ENCODE measurements at places on chromosomes 11 and 22. TPM values are rescaled to one million over a fixed set of nuclear protein-coding genes. Genes with fewer than 3 reads are reported as not detected.

DNA sequence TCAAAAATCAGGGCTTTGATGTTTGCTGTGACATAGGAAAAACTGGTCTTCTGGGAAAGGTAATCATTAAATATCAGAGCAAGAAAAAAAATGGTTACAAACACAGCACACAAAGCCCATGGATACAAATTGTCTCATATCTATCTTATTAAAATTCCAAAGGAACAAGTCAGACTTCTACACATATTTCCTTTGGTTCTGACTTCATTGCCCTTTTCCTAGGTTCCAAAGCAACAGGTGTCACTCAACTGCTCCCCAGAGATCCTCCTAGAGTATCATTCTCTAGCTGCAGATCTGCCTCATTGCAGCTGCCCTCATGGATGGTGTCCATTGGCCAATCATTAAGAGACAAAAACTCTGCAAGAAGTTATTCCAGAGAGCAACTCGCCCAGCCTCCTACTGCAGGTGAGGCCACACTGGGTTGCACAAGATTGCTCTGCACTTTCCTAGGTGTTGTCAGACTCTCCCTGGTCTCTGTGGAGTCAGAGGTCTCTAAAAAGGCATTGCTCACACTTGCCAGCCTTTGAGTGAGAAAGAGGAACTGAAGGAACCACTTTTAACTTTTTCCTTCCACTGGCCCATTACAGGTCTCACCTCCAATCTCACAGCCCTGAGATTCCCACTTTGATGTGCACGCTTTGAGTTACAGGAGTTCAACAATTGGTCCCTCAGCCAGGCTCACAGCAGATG, 5.7 kb downstream of the DRICH1 start:
- peaks cover 3% of the 10 kb centered on the region for H3K4me1 ChIP-seq
- no peak overlapping the region for H3K4me3 ChIP-seq
- no peak overlapping the region for H3K27ac ChIP-seq
- DNase-seq, result no peak

Gene INSC
- total RNA-seq, result not detected

DNA sequence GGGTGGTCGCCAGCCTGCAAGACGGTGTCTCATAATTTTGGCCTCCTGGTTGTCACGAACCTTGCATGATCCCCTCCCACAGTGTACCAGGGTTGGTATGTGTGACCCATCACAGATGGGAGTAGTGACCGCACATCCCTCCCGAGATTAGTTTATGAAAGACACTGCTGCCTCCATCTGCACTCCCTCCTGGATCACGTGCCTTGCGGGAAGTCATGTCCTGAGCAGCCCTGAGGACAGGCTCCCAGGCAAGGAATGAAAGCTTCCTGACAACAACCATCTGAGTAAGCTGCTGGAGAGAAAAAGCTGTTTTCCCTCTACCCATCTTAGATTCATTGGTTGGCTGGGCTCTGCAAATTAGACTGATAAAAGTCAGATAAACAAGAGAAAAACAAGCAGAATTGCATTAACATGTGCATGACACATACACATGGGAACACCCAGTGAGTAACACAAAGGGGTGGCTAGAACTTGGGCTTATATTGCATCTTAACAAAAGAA, 14.4 kb upstream of the PAMR1 start:
- no peak overlapping the region for H3K27ac ChIP-seq
- H3K27me3 ChIP-seq, result no peaks in the 10 kb centered on the region
- DNase-seq, result no peak
- no peaks in the 10 kb centered on the region for H3K4me1 ChIP-seq
- H3K4me3 ChIP-seq, result no peak overlapping the region

GRCh38 chr11:128741916-128742315, 48.0 kb downstream of the FLI1 start:
- peaks cover 46% of the 10 kb centered on the region for H3K36me3 ChIP-seq
- no peaks in the 10 kb centered on the region for H3K27me3 ChIP-seq
- peak overlapping the region; percentile 47 for H3K4me3 ChIP-seq
- peaks cover 89% of the 10 kb centered on the region for H3K4me1 ChIP-seq

Gene TUB
- not detected for total RNA-seq

Gene CRYBA4
- not detected for total RNA-seq

- peaks cover under 1% of the 10 kb centered on the region for H3K4me1 ChIP-seq
- peaks cover 16% of the 10 kb centered on the region for H3K27me3 ChIP-seq
- H3K4me3 ChIP-seq, result no peak overlapping the region
- no peaks in the 10 kb centered on the region for H3K36me3 ChIP-seq
Measured at GRCh38 chr22:43948836-43949406, 6.3 kb upstream of the SAMM50 start.

GRCh38 chr11:47669856-47670255, 27.5 kb upstream of the MTCH2 start:
- no peak overlapping the region for H3K27ac ChIP-seq
- DNase-seq, result no peak
- no peak overlapping the region for H3K4me3 ChIP-seq

Gene ANAPC15
- total RNA-seq, result 56.3 TPM

Gene CDON
- total RNA-seq, result 0.24 TPM

DNA sequence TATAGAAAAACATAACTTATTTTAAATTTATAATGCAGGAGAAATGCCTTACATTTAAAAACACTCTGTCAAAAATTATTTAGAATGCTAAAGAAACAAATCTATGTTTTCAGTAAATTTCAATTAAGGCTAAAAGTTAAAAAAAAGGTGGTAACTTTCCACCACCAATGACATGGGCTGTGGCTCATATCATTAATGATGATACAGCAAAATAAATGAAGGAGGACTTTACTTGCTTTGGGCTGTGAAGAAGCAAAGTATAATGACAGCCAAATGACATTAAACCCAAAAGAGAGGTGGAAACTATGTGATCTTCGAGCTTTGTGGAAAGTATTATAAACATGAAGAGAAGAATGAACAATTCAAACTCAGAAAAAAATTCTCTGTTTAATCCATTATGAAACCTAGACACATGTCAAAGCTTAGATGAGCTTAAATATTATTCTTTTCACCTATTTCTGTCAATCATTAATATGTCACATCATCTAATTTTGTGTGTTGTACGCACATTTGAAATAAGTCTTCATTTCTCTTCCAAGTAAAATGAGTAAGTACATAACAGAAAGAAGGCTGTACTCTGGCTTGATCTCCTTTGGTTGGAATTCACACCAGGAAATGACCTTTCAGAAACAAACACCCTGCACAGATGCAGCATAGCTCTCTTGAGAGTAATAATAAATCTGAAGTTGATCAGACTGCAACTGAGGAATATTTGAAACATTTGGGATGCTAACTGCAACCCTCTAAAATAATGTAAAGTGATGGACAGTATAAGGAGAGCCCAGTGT, 265.8 kb downstream of the TTC28 start:
- H3K36me3 ChIP-seq, result no peaks in the 10 kb centered on the region
- no peaks in the 10 kb centered on the region for H3K4me1 ChIP-seq
- no peak for DNase-seq

Gene SLC29A2
- 17.1 TPM for total RNA-seq

Gene BRSK2
- 0.11 TPM for total RNA-seq

Gene HINFP
- total RNA-seq, result 62.6 TPM

Data from activated B cell treated with CpG ODN at 0.5 μM for 24 hours (primary cell).